Left colon (tissue), 2 donors: ENCODE measurements at places on chromosomes 2 and 18. TPM values are rescaled to one million over a fixed set of nuclear protein-coding genes. Genes with fewer than 3 reads are reported as not detected.

GRCh38 chr2:79432731-79433146, 80.1 kb upstream of the CTNNA2 start:
- DNase-seq = no peak

DNA sequence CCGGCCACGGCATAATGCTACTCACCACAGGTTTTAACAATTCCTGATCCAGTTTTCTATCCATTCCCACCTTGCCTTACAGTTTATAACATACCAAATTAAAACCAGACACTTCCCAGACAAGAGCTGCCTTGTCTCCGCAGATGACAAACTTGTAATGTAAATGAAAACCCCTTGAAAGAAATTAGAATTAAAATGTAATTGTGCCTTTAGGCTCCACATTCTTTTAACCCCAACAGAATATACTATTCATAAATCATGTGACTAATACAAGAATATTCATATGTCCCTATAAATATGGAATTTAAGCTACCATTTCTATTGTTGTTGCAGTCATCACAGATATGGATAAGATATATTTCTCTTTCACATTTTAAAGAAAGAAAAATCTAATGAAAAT, 69.9 kb upstream of the ZBTB14 start:
- DNase-seq = no peak

DNA sequence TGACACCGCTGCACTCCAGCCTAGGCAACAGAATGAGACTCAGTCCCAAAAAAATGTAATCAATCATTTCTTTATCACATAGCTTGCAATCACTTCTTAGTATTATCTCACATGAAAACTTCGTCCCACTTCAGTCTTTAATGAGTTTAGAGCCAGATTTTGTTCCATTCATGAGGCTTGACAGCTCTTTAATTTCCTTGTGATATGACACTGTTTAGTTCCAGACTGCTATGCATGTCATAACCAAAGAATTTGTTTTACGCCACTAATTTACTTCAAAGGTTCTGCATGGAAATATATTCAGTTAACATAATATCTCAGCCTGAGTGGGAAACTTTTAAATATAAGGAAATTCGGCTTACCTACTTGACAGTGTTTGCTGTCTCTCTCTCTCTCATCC, 113.1 kb downstream of the ZNF532 start:
- DNase-seq = no peak

DNA sequence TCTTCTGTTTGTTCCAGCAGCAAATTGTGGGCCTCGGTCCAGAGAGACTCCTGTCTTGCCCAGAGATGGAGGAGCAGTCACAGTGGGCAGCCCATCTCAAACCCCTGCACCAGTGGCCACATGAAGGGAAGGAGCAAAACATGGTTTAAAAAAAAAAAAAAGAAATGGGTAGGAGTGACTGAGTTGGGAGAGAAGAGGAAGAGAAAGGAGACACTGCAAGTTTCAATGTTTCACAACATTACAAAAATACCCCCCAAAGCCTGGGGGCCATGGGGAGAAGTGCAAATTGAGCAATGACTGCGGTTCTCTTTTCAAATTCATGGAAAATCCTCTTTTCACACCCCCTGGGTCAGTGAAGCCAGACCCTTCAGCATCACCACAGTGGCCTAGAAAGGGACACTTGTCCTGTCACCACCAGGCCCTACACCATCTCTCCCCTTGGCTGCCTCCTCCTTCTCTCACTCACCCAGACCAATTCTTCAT, 117.1 kb downstream of the ZFP36L2 start:
- no peak for DNase-seq

- no peak for DNase-seq
Measured at GRCh38 chr2:163675388-163675787, 60.4 kb downstream of the FIGN start.

The SERPINB3 gene
- not detected for total RNA-seq

The LRRC30 gene
- total RNA-seq = not detected

The PECR gene
- 26.6 TPM for total RNA-seq

The SPHKAP gene
- total RNA-seq = 0.14 TPM

The FASTKD1 gene
- 65.8 TPM for total RNA-seq

The DHRS9 gene
- total RNA-seq = 206 TPM

The BOLL gene
- not detected for total RNA-seq

The MEP1B gene
- total RNA-seq = 11.8 TPM

- no peak for DNase-seq
Measured at GRCh38 chr2:102520009-102520408, 47.0 kb downstream of the SLC9A4 start.

DNA sequence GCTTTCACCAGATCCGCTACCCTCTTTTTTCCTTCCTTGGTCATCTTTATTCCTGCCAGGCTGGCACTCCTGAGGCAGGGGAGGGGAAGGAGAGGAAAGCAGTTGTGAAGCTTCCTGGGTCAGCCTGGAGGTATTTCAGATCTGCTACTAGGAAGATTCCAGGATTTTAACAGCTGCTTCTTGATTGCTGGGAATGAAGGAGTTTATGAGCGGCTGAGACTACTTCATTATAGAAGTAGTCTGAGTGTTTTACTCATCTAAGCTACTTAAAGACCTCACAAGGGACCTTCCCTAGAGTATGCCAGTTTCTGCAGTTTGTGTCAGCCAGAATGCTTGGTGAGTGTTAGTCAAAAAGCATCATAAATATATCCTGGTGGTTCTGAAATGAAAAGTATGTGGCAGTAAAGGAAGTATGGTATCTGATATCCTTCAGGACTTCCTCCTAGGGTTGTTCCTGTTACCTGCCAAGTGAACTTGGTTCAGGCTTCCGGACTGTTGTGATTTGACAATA, 1.9 kb downstream of the TANC1 start:
- DNase-seq = no peak

DNA sequence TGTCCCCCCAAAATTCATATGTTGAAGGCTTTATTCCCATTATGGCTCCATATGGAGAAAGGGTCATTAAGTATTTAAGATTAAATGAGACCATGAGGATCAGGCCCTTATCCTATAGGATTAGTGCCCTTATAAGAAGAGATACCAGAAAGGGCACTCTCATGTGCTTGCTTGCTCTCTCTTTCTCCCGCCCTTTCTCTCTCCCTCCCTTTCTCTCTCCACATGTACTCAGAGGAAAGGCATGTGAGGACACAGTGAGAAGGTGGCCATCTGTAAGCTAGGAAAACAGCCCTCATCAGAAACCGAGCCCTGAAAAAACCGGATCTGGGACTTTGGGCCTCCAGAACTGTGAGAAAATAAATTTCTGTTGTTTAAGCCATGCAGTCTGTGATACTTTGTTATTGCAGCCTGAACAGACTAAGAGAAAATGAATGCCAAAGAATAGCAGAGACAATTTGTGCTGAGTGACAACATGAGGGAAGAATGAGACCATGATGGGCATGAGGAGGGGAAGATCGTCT, 300.0 kb upstream of the SLC39A10 start:
- no peak for DNase-seq

- no peak for DNase-seq
Measured at GRCh38 chr2:148920559-148920958, 45.5 kb downstream of the KIF5C start.

GRCh38 chr2:29218550-29219125, 103.4 kb downstream of the CLIP4 start:
- no peak for DNase-seq

GRCh38 chr18:49656073-49656692, 94.3 kb downstream of the LIPG start:
- DNase-seq = no peak

DNA sequence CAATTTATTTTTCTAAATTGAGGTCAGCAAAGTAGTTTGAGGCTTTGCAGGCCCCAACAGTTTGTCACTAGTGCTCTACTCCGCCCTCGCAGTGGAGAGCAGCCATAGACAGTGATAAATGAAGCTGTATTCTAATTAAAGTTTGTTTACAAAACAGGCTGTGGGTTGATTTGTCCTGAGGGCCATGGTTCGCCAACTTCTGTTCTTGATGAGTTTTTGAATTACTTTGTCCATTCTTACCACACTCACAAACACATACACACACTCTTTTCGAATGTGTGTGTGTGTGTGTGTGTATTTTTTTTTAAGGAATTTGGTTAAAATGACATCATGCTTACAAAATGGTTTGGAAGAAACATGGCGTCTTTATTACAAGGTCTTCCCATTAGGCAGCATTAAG, 68.6 kb downstream of the MTCL1 start:
- DNase-seq = no peak

GRCh38 chr2:27241761-27242613, 20.9 kb downstream of the SLC30A3 start:
- no peak for DNase-seq
